ENCODE measurements at places on chromosomes 1 and 21. TPM values are rescaled to one million over a fixed set of nuclear protein-coding genes. Genes with fewer than 3 reads are reported as not detected.

DNA sequence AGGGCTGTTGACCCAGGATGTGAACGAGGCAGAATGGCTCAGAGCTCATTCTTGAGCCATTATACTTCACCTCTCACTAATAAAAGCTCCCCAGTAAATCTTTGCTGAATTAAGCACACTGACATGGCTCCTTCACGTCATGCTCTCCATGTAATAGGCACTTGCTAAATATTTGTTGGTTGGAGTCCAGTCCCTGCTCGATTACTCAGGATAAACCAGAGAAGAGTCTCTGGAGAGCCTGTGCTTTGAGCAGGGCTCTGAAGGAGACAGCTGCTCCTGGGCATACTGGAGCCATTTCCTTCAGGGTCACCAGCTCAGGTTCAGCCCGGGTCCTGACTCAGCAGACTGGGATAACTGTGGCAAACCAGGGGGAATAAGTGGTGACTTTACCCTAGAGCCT lies 46.9 kb downstream of the HLX start:
- H3K27me3 ChIP-seq: peaks cover 2% of the 10 kb centered on the region
- no peak overlapping the region for H3K27ac ChIP-seq
- DNase-seq: peak; percentile 24
- no peak overlapping the region for H3K4me3 ChIP-seq
- H3K4me1 ChIP-seq: peaks cover 28% of the 10 kb centered on the region

DNA sequence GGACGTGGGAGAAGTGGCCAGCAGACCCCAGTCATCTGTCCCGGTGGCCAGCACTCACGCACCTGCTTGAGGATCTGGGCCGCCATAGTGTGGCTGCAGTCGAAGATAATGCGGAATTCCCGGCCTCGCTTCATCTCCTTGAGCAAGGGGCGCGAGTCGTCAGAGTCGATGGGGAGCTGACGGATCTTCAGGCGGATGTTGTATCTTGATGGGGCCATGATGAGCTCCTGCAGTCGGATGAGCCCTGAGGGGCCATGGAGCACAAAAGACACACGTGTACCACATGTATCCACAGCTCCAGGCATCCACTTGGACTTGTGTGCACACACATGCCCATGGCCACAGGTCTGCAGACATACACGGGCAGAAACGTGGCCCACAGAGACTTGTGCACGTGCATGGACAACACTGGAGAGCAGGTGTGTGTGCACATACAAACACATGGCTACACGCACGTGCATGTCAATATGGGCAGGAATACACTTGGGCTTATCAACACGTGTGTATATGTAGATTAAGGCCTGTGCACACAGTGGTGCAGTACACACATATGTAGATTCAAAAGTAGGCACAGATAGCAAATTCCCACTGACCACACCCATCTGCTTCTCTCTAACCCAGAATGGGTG lies 162.1 kb downstream of the GRIK3 start:
- peaks cover 9% of the 10 kb centered on the region for H3K27me3 ChIP-seq
- H3K36me3 ChIP-seq: peaks cover 3% of the 10 kb centered on the region
- H3K4me1 ChIP-seq: peaks cover 54% of the 10 kb centered on the region
- H3K4me3 ChIP-seq: no peak overlapping the region
- peak overlapping the region; percentile 92 for H3K27ac ChIP-seq

DNA sequence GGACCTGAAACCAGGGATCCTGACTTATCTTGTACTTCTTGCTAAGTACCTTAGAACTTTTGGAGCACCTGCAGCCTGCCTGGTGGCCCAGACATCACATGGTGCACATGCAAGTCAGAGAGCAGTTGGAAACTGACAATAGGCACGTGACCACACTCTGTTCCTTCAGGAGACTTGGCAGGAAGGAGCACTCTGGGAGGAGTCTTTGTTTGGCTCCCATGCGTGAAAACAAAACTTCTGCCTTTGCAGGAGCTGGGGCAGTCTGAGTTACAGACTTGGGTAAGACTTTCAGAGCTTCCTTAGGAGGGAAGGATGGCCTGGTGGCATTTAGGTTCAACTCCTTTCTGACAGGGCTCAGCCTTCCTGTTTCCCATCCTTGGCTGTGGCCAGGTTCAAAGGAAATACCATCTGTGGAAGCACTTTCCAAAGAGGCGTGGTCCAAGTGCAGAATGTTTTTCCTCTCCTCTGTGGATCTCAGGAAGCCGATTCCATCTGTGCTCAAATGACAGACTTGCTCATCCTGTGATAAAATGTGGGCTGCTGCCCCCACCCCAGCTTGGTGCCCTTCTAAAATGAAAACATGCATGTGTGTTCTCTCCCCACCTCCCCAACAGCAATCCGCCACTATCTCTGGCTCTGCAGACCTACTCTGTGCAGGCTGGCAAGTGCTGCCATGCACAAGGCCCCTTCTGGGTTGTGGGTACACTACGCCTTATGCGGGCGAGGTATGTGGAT lies 14.1 kb upstream of the ZNF436 start:
- H3K36me3 ChIP-seq: no peaks in the 10 kb centered on the region
- no peak overlapping the region for H3K4me3 ChIP-seq
- peaks cover 15% of the 10 kb centered on the region for H3K27me3 ChIP-seq
- no peak overlapping the region for H3K27ac ChIP-seq

- no peak overlapping the region for H3K27ac ChIP-seq
- peaks cover 11% of the 10 kb centered on the region for H3K27me3 ChIP-seq
- H3K36me3 ChIP-seq: no peaks in the 10 kb centered on the region
- DNase-seq: no peak
- H3K4me1 ChIP-seq: peaks cover 22% of the 10 kb centered on the region
- H3K4me3 ChIP-seq: no peak overlapping the region
Measured at GRCh38 chr1:203175827-203176241, 208 bp upstream of the MYBPH start.

- H3K4me1 ChIP-seq: peaks cover 3% of the 10 kb centered on the region
- H3K36me3 ChIP-seq: no peaks in the 10 kb centered on the region
- DNase-seq: peak; percentile 7
- H3K27ac ChIP-seq: no peak overlapping the region
- peaks cover 8% of the 10 kb centered on the region for H3K27me3 ChIP-seq
Measured at GRCh38 chr1:44822981-44823451, 14.7 kb downstream of the BTBD19 start.

DNA sequence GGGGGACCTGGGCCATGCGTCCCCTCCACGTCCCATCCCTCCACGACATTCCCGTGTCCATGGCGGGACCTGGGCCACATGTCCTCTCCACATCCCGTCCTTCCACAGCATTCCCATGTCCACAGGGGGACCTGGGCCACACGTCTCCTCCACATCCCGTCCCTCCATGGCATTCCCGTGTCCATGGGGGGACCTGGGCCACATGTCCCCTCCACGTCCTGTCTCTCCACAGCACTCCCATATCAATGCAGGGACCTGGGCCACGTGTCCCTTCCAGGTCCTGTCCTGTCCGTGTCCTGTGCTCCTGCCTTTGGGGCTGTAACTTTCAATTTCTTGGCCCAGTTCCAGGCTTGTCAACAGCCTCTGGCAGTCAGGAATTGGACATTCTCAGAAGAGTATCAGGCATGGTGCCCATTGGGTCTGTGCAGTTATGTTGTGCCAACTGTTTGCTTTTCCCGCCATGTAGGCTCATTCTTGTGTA lies 47.1 kb downstream of the WNT9A start:
- no peak overlapping the region for H3K27ac ChIP-seq
- H3K4me1 ChIP-seq: peaks cover 2% of the 10 kb centered on the region
- peak; percentile 7 for DNase-seq

RCAN3 gene
- total RNA-seq: 21.8 TPM
